LHCN-M2 (cell line): ENCODE measurements at places on chromosomes 13 and 19.

GRCh38 chr13:111973605-111974340 lies 93.2 kb upstream of the SOX1 start:
- no peak for DNase-seq

DNA sequence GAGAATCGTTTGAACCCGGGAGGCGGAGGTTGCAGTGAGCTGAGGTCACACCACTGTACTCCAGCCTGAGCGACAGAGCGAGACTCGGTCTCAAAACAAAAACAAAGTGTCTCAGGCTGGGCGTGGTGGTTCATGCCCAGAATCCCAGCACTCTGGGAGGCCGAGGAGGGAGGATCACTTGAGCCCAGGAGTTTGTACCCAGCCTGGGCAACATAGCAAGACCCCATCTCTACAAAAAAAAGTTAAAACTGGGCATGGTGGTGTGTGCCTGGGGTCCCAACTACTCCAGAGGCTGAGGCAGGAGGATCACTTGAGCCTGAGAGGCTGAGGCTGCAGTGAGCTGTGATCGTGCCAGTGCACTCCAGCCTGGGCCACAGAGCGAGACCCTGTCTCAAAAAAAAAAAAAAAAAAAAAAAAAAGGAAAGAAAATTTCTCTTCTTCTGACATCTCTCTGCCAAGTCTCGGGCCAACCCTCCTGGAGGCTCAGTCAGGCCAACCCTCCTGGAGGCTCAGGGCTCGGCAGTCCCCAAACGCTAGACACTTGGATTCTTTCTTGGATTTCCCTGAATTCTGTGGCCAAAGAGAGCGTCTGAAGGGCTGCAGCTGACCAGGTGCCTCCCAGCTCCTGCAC lies 26.3 kb downstream of the ARID3A start:
- DNase-seq = no peak

GRCh38 chr19:17826508-17827056 lies 5.3 kb upstream of the INSL3 start:
- DNase-seq = no peak

GRCh38 chr19:48867123-48867745 lies 1.2 kb downstream of the PLEKHA4 start:
- DNase-seq = no peak

- DNase-seq = no peak
Measured at GRCh38 chr19:37899966-37900365, 6.4 kb downstream of the WDR87 start.

- DNase-seq = no peak
Measured at GRCh38 chr13:40490086-40490758, 176.2 kb downstream of the FOXO1 start.
